ENCODE measurements at places on chromosomes 11 and 22.

GRCh38 chr11:87628026-87628580, 547.1 kb downstream of the RAB38 start:
- DNase-seq, result no peak

GRCh38 chr22:33062361-33062760, 4.2 kb upstream of the SYN3 start:
- DNase-seq, result no peak

DNA sequence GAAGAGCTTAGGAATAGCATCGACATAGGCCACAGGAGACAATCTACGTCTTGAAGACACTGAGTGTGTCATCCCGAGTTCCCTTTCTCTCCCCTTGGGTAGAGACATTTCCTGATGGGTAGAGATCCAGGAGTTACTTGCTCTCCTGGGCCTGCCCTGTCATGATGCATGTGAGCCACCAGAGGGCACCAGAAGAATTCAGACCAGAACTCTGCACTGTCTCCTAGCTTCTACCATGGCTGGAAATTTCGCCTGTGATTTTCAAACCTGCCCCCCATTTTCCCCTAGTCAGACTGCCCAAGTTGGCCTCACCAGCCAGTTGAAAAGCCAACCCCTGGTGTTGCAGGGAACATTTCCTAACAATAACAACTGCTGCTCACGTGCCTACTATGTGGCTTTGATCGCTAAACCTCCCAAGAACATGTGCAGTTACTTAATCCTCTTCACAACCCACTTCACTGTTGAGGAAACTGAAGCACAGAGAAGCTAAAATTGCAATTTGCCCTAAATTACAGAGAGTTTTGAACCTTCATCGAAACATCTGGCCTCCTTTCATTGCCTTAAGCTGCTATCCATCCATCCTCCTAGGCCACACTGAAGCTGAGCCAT, 47.2 kb downstream of the C11orf58 start:
- DNase-seq, result peak; percentile 67

DNA sequence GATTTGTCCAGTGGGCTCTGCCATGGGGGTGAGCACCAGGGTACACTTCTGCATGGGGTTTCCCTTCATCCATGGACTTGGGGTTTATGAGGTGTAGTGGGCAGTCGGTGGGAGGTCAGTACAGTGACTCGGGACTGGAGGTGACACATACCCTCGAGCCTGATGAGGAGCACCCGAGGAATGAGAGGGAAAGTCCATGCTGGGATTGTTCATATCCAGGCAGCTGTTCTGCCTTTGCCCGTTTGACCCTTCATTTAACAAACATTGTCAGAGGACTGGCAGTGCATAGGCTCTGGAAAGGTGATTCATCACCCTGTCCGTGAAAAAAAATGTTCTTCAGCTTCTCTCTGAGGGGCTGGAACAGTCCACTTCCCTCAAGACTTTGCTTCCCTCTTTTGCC, 2.7 kb downstream of the NAV2 start:
- DNase-seq, result no peak

- DNase-seq, result no peak
Measured at GRCh38 chr11:2553886-2554285, 109.1 kb downstream of the KCNQ1 start.

- peak; percentile 51 for DNase-seq
Measured at GRCh38 chr11:76910620-76911414, 50.1 kb downstream of the ACER3 start.

- DNase-seq, result no peak
Measured at GRCh38 chr22:24789516-24789915, 15.0 kb upstream of the PIWIL3 start.

DNA sequence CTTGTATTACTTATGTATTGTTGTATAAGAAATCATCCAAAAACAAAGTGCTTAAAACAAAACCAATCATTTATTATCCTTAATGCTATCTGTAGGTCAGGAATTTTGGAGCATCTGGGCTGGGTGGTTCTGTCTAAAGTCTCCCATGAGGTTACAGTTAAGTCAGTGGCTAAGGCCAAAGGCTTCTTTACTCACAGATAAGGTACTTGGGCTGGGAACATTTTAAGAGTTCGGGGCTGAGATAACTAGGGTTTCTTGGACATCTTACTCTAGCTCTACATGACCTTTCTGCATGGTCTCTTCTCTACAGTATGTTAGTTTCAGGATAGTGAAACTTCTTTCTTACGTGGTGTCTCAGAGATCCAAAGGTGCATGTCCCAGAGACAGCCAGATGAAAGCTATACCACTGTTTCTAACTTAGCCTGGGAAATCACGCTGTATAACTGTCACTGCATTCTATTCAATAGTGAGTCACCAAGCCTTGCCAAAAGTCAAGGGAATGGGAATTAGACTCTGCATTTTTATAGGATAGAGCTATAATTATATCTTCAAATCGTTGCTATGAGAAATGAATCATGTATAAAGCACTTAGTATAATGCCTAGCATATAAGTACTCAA, 29.6 kb downstream of the SOX6 start:
- DNase-seq, result no peak

- no peak for DNase-seq
Measured at GRCh38 chr11:5815534-5815933, 6.8 kb downstream of the OR52N2 start.
